CD14-positive monocyte (primary cell): ENCODE measurements at places on chromosomes 13 and 19.
A peak's percentile ranks its signal among the peaks of the same experiment; 100 is the strongest.

- DNase-seq, result peak; percentile 50
Observed at GRCh38 chr13:45847554-45848224, 3.9 kb downstream of the SIAH3 start.

- peak; percentile 84 for DNase-seq
Observed at GRCh38 chr19:49387936-49388372, at the start of gene KASH5. TSS of gene KASH5 (plus strand) at chr19:49388249. CDS start at chr19:49390884, 2,635 bp downstream.

DNA sequence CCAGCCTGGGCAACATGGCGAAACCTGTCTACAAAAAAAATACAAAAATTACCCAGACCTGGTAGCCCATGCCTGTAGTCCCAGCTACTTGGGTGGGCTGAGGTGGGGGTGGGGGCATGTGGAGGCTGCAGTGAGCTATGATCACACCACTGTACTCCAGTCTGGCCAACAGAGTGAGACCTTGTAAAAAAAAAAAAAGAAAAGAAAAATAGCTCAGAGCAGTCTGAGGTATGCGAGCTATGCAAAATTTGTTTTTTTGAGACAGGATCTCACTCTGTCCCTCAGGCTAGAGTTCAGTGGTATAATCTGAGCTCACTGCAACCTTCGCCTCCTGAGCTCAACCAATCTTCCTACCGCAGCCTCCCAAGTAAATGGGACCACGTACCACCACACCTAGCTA, 7.1 kb upstream of the TOMM40 start:
- no peak for DNase-seq

DNA sequence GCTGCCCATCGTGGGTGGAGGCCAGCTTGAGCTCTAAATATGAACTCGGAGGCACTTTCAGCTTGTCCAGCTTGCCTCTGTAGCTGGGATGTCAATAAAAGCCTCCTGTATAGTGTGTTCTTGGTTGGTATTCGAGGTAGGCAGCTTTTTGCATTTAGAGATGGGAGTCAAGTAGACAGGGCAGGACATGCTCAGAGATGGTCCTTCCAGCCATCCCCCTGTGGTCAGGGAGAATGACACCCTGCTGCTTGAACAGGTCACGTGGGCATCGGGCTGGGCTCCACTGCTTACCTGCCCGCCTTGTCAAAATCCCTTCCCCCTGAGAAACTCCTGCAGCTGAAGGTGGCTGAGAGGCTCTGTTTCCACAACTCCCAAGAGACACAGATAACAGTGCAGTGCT, 302.5 kb downstream of the ZNF536 start:
- no peak for DNase-seq

- no peak for DNase-seq
Observed at GRCh38 chr19:28288572-28289264, 924.2 kb downstream of the UQCRFS1 start.

DNA sequence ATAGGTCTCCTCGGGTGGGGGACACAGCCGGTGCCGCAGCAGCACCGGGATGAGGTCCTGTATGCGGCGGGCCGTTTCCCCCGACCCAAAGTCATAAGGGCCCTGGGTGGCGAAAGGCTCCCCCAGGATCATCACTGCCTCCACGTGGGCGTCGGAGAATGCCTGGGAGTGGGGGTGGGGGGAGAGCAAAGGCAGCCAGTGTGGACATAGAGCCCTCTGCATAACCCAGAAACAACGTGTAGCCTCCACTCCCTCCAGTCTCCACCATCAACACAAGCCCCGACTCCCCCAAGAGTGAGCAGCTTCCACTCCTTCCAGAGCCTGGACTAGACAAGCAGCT, 1.7 kb upstream of the NUMBL start:
- no peak for DNase-seq

DNA sequence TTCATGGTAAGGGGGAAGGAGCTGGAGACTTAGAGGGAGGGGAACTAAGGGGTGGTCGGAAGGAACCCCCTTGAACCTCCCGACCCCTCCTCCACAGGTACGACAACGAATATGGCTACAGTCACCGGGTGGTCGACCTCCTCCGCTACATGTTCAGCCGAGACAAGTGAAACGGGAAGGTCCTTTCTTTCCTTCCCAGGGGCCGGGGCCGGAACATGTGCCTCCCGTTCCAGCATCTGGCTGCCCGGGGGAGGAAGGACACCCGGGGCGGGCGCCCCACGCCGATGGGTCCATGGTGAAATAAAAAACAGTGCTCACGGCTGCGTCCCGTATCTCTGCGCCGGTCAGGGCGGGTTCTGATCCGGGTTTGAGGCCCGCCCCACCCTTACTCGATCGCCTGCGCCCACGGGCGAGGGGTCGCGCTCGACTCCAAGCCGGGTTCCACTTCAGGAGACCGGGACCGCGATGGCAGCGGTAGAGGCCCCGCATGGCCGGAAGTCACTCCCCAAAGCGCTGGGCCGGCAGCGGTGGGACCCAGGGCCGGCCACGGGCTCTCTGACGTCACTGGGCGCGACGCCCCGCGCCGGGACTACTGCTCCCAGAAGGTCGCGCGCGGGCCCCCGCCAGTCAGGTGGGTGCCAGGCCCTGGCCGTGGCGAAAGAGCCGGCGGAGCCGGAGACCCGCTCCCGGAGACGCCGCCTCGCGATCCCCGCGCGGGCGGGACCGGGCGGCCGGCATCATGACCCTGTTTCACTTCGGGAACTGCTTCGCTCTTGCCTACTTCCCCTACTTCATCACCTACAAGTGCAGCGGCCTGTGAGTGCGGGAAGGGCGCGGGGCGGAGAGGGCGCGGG, at the start of gene TMEM147:
TMEM147 (plus strand) TSS at position 626 of the 854 bp plus-strand sequence; CDS start at position 740, 114 bp downstream.
- peak; percentile 69 for DNase-seq

- DNase-seq, result no peak
Observed at GRCh38 chr13:29140277-29140676, 320.1 kb downstream of the MTUS2 start.

- DNase-seq, result no peak
Observed at GRCh38 chr13:109700176-109700575, 86.2 kb downstream of the IRS2 start.

- DNase-seq, result no peak
Observed at GRCh38 chr13:21911646-21912298, 240.9 kb downstream of the FGF9 start.

DNA sequence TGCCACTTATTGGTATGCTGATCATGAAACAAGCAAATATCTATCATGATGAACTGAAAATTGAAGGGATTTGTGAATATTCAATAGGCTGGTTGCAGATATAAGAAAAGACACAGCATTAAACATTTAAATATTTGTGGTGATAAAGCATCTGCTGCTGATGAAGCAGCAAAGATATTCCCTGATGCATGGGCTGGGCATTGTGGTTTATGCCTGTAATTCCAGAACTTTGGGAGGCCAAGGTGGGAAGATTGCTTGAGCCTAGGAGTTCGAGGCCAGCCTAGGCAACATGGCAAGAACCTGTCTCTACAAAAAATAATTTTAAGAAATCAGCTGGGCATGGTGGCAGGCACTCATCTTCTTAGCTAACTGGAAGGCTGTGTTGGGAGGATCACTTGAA, 54.5 kb downstream of the GPR180 start:
- DNase-seq, result no peak

- DNase-seq, result no peak
Observed at GRCh38 chr13:74280093-74280794, 146.0 kb upstream of the KLF12 start.

DNA sequence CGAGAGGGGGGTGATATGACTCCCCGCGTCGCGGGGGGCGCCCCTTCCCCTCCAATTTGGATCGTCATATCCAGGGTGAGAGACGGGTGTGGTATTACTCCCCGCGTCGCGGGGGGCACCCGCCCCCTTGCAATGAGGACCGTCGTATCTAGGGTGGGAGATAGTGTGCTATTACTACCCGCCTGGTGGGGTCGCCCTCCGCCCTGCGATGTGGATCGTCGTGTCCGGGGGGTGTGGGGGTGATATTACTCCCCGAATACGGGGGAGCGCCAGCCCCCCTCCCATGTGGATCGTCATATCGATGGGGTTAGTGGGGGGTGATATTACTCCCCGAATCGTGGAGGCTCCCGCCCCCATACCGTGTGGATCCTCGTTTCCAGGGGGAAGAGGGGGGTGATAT, 29.2 kb upstream of the RGCC start:
- no peak for DNase-seq

- no peak for DNase-seq
Observed at GRCh38 chr13:32911506-32911905, 104.7 kb upstream of the KL start.

DNA sequence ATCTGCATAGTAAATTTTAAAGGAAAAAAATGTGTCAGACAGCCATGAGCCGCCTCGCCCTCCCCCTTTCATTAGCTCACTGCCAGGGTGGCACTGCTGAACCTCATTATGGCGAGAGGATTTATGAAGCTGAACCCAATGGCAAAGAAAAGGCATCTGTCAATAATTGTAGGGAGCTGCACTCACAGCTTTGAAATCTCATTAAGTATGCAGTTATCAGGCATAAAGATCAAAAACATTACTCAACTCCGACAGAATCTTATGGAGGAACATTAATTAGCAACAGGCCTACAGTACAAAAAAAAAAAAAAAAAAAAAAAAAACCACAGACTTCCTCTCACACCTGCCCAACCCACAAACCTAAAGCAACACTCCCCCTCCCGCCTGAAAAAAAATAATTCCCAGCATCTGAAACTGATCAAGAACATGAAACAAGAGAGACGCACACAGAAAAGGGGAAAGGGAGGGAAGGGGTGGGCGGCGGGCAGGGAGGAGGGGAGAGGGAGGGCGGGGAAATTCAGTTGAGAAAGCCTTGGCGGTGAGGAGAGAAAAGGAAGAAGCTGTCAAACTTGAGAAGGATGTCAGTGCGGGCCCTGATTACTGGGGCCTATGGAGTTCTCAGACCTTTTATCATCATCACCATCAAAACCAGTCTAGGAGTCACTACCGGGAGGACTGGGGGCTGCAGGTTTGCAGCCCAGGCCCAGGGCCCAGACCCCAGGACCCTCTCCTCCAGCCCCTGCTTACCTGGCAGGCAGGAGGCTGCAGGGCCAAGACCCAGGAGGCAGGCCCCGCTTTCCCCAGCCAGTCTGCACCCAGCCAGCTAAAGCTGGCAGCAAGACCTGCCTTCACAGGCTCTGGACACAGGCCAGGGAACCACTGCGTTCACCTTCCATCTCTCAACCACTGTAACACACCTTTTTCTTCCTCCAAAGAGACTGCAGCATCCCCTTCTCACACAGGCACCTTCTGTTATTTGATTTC, 8.9 kb downstream of the TSHZ3 start:
- no peak for DNase-seq

- DNase-seq, result no peak
Observed at GRCh38 chr19:2341982-2342381, 13.5 kb downstream of the SPPL2B start.

DNA sequence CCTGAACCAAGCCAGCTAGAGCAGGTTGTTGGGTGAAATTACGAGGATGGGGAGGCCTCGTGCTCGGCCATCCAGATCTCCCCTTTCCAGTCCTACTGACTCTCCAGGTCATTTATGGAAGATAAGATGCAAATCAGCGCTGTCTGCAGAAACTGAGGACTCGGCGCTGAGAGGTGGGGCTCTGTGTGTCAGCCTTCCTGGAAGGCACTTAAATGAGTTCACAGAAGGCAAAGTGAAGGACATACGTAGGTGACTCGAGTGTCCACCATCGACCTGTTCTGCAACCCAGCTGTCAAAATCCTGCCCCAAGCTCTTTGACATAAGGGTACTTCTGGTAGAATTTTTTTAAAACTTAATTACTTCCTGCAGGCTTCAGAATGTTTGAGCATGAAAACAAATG, 86.4 kb downstream of the RAB20 start:
- DNase-seq, result no peak

DNA sequence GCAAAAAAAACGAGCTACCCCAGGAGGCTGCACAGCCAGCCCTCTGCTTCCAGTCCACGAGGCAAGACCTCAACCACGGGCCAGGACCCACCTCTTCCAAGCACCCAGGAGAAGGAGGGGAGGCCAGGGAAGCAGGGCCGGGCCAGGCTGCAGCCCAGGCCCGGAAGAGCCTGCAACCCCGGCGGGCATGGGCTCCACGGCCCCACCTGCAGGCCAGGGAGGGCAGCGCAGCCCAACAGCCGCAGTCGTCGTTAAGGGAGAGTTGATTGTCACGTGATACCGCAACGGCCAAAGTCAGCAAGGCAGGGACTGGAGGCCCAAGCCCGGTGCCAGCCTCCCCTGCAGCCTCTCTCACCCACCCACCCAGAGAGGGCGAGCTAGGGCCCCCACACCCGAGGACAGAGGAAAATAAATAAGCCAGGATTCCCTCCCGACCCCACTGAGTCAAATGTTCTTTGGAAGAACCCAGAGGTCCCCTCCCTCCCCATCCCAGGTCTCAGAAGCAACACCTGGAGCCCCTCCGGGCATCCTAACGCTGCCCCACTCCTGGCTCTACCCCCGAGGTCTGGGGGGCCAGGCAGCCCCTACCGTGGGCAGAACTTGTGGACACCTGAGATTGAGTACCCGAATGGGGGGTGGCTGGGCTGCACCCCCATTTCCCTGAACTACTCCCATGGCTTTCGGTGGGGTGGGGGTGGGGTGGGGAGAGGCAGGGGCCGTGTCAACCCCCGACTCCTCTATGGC, 5.2 kb upstream of the REXO1 start:
- peak; percentile 87 for DNase-seq

GRCh38 chr13:85771856-85772255, 27.4 kb downstream of the SLITRK6 start:
- no peak for DNase-seq

- DNase-seq, result peak; percentile 2
Observed at GRCh38 chr13:75316427-75316826, 165.5 kb downstream of the TBC1D4 start.

DNA sequence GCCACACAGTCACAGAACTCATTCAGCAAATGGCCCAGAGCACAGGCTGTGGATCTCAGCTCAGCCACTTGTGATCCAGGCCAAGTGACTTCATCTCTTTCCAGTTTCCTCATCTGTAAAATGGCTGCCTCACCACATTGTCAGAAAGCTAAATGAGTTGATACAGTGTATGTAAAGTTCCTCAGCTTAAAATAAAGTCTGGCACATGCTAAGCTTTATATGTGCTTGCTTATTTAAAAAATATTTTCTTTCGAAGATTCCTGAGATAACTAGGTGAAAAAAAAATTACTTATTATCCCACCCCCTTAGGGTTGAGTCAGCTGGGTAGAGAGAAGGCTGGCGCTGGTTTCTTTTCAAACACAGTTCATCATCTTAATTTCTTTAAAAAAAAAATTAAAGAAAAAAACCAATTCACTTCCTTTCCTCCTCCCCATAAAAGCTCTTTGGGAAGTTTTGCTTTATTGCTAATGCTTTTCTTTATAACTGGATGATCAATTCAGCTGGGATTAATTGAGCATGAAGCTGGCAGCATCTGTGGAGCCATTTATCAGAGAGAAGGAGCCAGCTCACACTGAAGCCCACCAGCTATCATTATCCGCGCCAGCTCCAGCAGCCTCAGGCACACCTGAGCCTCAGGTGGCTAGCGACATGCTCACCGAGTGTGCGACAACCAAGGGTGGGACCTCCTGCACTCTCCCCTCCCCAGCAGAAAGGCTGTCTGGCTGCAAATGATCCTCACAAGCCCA, 354.9 kb downstream of the FOXO1 start:
- DNase-seq, result no peak

- no peak for DNase-seq
Observed at GRCh38 chr19:45146741-45147205, 14.0 kb downstream of the NKPD1 start.

DNA sequence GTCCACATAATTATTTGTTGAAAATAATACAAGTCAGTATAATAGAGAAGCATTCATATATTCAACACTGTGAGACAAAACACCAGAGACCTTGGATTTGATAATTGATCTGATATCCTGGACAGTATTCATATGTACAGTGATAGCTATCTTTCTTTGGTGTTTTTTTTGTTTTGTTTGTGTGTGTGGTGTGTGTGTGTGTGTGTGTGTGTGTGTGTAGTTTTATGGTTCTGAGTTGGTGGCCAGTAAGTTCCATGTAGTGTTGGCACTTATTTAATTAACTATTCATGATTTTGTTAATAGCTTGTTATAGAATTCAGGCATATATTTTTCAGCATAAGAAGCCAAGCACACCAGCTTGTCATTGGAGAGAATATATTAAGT, 1.6 kb upstream of the ANGPTL6 start:
- no peak for DNase-seq
